ENCODE measurements at places on chromosomes 3 and 15.
A peak's percentile ranks its signal among the peaks of the same experiment; 100 is the strongest.

GRCh38 chr15:39127925-39128617, 452.8 kb upstream of the THBS1 start:
- DNase-seq: peak; percentile 25

DNA sequence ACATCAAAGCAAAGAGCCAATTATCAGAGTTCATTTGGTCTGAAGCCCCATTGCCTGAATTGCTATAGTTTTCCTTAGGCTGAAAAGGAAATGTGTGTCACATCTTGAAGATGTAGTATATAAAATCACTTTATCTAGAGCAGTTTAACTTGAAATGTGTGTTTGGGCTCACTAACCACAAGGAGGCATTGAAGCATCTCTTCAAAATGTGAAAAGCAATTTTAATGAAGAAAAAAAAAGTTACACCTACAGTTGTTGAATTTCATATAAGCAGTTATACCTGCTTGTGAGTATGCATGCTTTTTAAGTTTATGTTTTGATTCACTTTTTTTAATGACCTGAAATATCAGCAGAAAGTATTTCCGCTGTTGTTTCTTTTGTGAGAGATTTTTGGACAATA, 129.3 kb downstream of the IQCH start:
- no peak for DNase-seq

DNA sequence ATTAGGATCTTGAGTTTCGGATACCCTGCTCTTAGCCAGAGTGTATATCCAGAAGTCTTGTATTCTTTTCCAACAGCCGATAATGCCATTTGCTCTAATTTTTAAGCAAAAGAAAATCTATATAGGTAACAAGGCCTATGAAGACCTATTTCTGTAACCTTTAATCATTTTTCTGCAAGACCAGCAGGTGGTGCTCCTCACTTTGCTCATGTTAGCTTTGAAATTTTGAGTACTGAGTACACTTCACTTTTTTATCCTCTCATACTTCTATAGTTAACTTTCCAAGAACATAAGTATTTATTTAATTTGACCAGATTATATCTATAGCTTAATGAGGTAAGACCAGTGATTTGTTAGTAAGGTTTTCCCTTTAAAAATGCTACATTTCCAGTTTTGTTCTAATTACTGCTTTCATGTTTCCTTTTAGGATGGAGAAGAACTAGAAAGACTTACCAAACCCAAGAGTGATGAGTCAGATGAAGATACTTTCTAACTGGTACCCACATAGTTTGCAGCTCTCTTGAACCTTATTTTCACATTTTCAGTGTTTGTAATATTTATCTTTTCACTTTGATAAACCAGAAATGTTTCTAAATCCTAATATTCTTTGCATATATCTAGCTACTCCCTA, 20.5 kb downstream of the SLC35A5 start:
- DNase-seq: no peak

GRCh38 chr15:90911302-90911623, 8.2 kb downstream of the MAN2A2 start:
- no peak for DNase-seq

DNA sequence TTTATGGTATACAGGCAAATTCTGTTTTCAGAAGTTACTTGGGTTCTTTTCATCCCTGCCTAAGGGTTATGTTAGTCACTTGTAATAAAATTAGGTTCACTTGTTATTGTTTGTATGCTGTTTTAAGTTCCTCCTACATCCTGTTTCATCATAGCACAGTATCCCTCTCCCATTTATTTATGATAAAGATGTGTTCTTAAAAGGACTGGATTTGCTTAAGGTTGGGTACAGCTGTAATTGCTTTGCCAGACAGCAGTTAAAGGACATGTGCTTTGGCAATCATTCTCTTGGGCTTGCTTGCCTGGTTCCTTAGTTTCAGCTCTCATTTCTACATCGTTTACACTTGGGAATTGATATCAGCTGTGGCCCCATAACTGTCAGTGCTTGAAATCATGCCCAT, 11.7 kb downstream of the ATP2C1 start:
- no peak for DNase-seq

- no peak for DNase-seq
These were observed 376.6 kb downstream of the MAGI1 start for GRCh38 chr3:65662095-65662494.
